Astrocyte of the spinal cord (primary cell): ENCODE measurements at places on chromosomes 2 and 18.

- peak; percentile 75 for DNase-seq
These were observed at the start of gene DRC1 for GRCh38 chr2:26401739-26402541. Gene DRC1, plus strand, starts transcription at chr2:26401920. Its CDS starts 70 bp downstream, at chr2:26401990.

GRCh38 chr18:32775628-32776027 lies 2.8 kb upstream of the KLHL14 start:
- DNase-seq: no peak

- no peak for DNase-seq
These were observed 448.7 kb upstream of the TCF4 start for GRCh38 chr18:56036741-56037140.

- DNase-seq: no peak
These were observed 6.3 kb upstream of the ASB1 start for GRCh38 chr2:238420442-238420841.

DNA sequence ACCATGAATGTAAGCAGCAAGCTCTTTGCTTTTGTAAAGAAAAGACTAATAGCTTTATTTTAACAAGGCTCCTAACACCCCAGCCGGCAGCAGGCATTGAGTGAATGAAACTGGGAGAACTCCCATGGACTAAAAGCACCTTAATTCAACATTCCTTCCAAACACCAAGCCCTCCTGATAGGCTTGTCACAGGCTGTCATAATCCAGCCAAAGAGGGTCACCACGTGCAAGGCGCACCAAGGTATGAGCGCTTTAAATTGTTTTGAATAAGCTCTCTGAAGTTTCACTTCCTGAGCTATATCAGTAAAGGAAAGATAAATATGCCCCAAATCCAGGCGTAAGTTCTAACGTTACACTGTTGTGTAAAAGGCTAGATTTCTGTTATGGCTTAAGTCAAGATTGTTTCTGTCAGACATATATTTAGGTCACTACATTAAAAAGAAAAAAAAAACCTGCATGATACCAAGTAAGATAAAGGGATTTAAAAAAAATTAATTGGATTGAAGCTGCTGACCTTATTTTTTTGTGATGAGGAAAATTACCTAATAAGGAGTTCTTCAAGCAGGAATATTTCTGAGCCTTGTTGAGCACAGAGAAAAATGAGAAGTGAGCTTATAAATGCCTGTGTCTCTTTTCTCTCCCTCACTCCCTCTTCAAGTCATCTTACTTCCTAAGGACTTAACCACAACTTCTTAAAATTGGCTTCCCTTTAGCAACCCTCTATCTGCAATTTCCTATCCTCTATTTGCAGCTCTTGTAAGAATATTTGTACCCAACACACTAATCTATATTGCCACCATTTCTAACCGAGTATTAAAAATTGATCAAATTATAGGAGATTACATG lies 136.1 kb upstream of the NRP2 start:
- no peak for DNase-seq

GRCh38 chr2:30448308-30448707 lies 1.3 kb downstream of the LCLAT1 start:
- DNase-seq: no peak

DNA sequence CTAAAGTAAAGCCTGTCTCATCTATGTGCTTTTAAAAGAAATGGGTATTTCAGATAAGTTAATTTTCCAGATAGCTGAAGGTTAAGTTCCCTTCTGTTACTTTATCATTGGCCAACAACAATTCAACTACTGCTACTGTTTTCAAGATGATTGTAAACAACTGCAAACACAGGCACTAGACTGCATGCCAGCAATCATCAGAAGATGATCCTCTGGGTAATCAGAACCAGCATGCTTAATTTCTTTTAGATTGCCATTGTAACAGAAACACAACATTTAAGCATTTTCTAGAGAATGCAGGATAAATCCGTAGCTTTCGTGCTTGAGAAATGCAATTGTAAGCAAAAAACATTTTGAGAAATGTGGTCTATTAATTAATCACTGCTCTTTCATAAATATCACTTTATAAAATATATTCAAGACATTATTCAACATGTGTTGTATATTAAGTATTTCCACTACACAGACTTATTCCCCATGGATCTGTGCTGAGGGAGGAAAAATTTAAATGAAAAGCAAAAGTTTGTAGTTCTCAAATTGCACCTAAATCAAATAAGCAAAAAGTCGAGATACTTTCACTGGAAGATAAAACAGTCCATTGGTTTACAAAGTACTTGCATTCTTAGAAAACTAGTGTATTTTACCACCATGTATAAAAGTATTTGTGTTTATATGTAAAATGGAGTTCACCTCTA lies 133.7 kb downstream of the ATL2 start:
- no peak for DNase-seq

DNA sequence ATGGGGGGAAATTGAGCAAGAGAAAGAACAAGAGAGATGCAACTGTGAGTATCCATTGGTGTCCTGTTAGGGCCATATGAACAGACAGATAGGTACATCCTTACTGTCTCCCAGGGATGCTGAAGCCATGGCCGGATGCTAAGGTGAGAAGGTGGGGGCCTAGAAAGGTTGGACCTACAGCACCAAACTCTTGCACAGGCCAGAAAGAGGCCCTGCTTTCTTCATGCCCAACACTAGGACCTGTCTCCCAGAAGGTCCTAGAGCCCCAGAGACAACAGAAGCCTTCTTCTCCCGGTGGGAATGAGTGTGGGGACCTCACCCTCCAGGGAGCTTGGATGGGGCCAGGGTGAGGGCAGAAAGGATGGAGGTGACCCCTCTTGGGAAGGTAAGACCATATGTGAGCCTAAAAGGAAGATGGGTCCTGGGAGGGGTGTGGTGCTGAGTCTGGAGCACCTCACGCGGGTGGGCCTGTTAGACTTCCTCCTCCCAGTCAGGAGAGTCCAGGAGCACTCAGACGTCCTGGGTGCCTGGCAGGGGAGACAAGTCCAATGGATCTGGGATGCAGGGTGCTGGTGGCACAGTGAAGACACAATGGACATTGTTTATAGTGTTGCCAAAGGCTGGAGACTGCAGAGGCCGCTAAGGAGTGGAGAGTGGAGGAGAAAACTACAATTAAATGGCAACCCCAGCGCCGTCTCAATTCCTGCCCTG lies 265.3 kb downstream of the CYP26B1 start:
- no peak for DNase-seq

DNA sequence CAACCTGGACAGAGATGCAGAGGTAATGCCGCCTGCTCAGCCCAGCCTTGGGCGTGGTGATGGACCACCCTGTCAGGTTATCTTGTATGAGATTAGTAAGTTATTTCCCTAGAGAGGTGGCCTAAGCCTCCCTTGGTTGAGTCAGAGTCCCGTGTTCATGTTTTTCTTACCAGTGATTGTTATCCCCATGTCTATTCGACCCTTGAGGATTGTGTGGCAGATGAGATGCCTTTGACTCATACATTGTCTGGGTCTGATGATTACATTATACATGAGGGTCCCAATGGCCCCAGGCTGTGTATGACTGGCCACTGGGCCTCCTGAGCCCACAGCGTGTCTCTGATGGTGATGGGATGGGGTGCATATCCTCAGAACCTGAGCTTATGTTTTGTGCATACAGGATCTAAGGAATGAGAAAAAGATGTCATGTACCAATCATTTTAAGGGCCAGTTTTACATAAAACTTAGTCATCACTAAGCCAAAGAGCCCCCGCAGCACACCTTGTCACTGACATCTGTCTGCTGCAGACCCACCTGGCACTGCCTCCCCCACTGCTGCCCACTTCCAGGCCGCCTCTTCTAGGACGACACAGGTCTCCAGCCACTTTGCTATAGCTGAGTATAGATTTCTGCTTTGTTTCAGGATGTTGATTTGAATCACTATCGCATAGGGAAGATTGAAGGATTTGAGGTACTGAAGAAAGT lies 7.7 kb downstream of the PPP1R7 start:
- peak; percentile 23 for DNase-seq

DNA sequence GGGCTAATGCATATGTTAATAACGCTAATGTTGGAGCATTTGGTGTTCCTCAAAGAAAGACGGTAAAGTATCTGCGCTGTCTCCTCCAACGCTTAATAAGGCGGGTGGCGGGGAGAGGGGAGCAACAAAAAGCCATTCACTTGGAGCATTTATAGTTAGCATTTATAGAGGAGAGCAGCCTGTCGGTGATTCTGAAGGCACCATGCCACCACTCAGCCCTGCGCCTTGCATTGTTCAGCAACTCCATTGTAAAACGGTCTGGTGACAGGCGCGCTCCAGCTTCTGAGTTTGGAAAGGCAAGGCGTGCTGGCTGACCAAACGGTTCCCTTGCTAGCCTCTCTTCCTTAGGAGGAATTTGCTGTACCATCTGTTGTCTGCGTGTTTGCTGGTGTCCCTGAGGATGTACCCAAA lies 83.9 kb downstream of the LYPD1 start:
- no peak for DNase-seq

DNA sequence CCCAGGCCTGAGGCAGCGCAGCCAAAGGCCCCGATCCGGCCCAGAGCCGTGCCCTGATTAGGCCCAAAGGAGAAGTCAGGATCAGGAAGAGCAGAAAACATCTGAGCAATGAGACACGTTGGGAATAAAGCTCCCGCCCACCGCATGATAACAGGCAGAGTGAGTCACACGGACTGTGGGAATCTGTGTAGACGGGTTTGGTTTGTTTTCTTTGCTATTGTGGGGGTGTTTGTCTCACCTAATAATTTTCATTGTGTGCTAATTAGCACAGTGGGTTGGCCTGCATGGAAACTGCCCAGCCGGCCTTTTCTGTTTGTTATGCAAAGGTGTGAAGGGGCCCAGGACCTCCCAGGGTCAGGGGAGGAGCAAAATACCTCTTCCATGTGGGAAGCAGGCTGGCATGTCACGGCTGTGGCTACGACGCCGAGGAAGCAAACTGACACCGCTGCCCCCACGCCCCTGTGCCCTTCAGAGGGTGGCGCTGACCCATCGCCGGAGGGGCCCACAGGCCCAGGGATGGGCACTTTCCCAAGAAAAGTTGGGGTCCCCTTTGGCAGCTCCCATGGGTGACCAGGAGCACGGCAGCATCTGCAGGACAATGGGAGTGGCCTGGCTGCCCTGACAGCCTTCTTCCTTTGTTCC lies 68.4 kb upstream of the CTDP1 start:
- DNase-seq: peak; percentile 62

DNA sequence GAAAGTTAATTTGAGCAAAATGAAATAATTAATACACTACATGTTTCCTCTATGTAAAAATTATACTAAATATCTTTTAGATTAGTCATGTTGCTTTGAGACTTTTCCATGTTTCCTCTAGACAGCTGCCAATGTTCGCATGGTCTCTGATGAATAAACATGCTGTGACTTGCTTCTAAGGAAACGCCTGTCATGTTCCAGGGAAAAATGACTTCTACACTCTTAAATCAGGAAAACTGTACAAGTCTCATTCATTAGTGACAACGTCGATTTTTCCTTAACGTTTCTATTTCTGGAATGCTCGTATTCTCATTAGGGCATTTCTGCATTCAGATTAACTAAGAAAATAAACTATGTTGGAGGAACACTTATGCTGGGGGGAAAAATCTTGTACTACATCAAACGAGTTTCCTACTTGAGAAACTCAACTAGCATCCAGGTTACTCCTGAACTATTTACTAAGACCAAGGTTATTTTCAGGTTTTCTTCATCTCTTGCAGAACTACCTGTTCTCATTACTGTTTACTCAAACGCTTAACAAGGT lies 1.6 kb downstream of the COBLL1 start:
- DNase-seq: peak; percentile 49

DNA sequence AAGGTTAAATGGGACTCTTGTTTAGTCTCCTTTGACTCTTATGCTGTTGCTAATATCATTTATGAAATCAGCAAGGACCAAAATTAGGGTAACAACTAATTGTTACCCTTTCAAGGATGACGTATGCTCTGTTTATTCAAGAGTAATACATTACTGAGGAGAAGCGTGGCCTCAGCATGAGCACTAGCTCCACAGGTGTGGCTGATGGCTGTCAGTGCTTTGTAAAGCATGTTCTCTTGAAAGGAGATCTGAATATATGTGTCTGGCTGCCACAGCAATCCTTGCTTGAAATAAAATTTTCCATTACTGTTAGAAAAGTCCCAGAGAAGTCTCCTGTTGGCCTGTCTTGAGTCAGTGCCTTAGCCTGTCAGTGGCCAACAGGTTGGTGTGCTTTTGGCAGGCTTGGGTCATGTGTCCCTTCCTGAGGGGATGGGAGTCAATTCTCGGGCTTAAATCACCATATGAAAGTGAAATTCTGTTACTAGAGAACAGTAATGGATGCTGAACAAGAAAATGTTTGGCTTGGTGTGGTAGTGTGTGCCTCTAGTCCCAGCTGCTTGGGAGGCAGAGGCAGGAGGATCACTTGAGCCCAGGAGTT lies 32.7 kb downstream of the ABI2 start:
- DNase-seq: no peak

- no peak for DNase-seq
These were observed 47.2 kb downstream of the HDLBP start for GRCh38 chr2:241268306-241268705.

GRCh38 chr2:216490061-216490460 lies 8.6 kb upstream of the RPL37A start:
- peak; percentile 72 for DNase-seq

DNA sequence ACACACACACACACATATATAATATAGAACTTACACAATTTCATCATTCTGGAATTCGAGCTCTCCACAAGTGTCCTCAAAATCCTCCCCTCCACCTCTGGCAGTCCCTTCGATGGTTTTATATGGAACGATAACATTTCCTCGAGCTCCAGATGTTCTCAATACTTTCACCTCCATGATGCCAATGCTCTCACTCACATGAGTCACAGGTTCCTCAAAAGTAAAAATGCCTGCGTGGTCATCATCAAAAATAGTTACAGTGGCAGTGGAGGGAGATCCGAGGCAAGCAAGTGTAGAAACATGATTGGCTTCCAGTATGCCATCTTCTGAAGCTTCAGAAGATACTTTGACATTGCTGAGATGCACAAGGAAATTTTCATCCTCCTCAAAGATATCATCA lies 23.5 kb downstream of the SLC8A1 start:
- no peak for DNase-seq

GRCh38 chr2:20539133-20539719 lies 92.4 kb downstream of the RHOB start:
- no peak for DNase-seq

DNA sequence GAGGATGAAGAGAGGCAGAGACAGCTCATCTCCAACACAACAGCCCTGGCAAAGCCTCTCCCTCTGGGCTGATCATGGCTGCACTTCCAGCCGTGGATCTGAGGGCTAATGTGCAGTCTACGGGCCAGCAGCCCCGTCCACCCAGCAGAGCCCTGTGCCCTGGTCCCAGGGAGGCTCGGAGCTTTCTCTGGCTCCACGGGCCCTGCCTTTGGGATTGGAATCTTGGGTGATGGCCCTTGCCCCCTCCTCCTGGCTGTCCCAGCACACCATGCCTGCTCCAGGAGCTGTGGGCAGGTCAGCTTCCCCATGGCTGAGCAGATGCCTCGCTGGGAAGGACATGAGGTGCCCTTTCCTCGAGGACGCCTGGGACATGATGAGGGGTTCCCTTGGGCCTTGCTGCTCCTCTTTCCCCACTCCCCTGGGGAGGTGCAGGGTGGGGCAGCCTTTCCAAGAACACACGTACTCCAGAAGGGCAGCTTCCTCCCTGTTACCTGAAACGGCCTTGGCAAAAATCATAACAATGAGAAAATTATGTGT lies 66.9 kb downstream of the C18orf63 start:
- no peak for DNase-seq
